Pulmonary artery endothelial cell (primary cell): ENCODE measurements at places on chromosomes 5 and 9.
A peak's percentile ranks its signal among the peaks of the same experiment; 100 is the strongest.

DNA sequence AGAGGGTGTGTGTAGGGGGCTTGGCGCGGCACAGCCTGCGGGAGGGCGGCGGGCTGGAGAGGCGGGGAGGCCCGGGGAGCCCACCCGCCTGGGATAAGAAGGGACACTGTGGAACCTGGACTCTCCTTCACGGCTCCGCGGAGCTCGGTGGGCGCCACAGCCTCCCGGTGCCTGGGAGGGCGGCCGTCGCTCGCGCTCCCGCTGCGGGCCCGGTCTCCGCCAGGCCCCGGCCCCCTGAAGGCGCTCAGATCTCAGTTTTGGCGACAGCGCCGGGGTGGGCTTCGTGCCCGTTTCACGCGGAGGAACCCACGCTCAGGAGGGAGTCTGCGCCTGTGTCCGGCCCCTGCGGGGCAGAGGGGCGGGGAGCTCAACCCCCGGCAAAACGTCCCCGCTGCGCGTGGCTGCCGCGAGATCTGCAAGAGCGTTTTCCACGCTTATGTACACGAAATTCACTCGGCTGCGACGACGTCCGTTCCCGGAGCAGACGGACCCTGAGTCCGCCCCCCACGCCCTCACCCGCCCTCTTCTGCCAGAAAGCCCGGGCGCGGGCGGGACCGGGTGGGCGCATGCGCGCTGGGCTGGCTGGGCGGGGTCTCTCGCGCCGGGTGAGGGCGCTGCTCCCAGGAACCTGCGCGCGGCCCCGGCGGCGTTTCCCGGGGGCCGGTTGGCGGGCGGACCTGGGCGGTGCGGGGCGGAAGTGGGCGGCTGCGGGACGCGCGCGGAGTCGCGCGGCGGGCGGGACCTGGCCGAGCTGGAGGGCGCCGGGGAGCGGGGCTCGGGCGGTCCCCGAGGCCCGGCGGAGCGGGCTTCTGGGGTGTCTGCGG lies at the start of gene NELFB:
Gene NELFB (plus strand): TSS at position 704 of the 824 bp plus-strand sequence.
- no peak for DNase-seq

GRCh38 chr5:11898787-11899186 lies 5.5 kb downstream of the CTNND2 start:
- DNase-seq = no peak

- DNase-seq = no peak
Observed at GRCh38 chr9:20606652-20607051, 15.6 kb downstream of the MLLT3 start.

DNA sequence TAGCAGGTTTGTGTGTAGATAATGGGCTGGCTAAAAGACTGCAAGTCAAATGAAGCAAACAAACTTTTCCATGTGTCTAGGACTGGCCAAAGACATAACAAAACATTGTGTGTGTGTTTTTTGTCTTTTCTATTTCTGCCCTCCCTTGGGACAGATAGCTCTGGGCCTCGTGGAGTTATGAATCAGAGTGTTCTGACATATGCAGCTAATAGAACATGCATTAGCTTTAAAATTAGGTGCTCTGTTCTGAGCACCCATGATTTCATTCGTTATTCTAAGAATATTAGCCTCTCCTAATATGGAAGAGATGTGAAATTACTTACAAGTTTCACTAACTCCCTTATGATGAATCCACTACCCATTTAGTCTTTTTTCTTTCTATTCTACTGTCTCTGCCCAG lies 367.3 kb upstream of the PAPPA start:
- DNase-seq = no peak

GRCh38 chr5:105034401-105034763 lies 1471.8 kb upstream of the NUDT12 start:
- DNase-seq = no peak

DNA sequence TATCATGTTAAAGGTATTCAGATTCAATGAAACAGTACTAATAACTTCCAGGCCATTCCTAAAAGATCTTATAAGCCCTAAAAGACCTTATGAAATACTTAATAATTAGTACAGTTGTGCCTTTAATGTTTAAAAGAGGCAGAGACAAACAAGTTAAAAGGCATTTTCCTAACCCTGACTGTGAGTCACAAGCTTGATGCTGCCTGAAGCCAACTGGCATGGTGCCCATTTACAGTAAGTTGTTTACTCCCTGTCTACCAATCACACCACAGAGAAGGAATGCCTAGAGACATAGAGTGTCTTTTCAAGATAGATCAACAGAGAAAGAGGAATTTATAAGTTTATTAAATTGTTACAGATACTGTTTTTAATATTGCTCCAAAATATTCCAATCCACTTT lies 47.8 kb downstream of the NR3C1 start:
- peak; percentile 95 for DNase-seq

DNA sequence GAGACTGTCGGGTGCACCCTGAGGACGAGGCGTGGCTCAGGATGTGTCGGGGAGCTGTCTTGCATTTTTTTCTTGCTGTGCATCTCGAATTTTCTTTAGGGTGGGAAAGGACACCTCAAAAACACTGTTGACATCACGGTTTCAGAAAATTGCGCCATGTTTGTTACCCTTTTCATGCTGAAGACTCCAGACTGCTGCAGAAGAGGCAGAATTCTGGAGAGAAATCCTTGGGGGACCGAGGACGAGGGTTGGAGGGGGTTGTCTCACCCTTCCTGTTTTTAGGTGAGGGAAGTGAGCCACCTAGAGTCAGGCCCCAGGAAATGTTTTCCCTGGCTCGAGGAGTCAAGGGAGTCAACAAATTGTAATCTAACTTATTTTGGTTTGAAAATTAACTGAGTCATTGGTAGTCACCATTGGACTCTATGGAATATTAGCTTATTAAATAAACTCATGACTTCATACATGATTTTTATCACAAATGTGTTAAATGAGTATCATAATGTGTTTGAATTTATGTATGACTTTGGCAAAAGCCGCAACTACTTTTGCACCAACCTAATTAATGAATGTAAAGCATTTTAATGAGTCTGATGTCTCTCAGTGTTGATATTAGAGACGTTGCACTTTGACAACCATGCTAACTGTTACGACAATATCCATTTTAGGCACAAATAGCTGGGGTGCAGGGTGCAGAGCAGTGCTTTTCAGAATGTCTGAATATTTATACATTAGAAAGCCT lies 724 bp upstream of the LYSMD3 start:
- no peak for DNase-seq

- DNase-seq = no peak
Observed at GRCh38 chr9:34686231-34686630, 4.8 kb downstream of the CCL19 start.

GRCh38 chr5:159971038-159971437 lies 37.9 kb upstream of the TTC1 start:
- DNase-seq = no peak

DNA sequence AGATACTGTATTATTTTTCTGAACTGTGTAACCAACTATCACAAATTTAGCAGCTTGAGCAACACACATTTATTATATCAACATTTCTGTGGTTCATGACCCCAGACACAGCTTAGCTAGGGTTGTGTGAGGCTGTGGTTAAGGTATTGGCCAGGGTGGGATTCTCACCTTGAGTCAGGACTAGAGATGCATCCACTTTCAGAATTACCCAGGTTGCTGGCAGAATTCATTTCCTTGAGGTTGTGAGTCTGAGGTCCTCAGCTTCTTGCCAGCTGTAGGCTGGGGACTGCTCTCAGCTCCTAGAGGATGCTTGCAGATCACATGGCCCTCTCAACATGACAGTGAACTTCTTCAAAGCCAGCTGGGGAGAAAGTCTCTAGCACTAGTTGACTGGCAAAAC lies 122.5 kb upstream of the RASGRF2 start:
- DNase-seq = no peak

- DNase-seq = no peak
Observed at GRCh38 chr5:143659599-143660238, 152.2 kb upstream of the HMHB1 start.

DNA sequence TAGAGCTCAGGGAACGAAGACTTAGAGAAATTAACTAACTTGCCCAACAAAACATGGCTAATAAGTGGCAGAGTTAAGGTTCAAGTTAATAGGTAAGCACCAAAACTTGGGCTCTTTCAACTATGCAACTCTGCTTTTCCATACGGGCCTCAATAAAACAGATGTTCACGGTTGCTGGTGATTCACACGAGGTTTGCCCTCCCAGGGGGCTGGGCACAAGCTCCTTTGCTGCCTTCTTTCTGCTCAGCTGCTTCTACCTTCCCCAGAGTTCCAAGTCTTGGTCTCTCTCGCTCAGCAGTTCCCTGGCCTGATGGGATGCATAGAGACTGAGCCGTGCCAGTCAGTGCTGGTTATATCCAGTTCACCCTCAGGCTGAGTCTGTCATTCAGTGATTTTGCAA lies 217.9 kb downstream of the SREK1 start:
- DNase-seq = no peak

GRCh38 chr9:71001780-71002386 lies 119.5 kb downstream of the TRPM3 start:
- DNase-seq = no peak

GRCh38 chr9:106619211-106619610 lies 243.8 kb upstream of the ZNF462 start:
- DNase-seq = no peak

GRCh38 chr5:177553671-177554429 lies 513 bp downstream of the FAM193B start:
- DNase-seq = no peak

- no peak for DNase-seq
Observed at GRCh38 chr9:96232539-96233241, 69.3 kb downstream of the HSD17B3 start.

- DNase-seq = no peak
Observed at GRCh38 chr5:40939753-40940152, 30.5 kb downstream of the C7 start.

- DNase-seq = no peak
Observed at GRCh38 chr9:17217272-17217671, 82.4 kb downstream of the CNTLN start.
